ENCODE measurements at places on chromosomes 5 and 9. TPM values are rescaled to one million over a fixed set of nuclear protein-coding genes. Genes with fewer than 3 reads are reported as not detected.

The TAF11L10 gene
- not detected for polyA plus RNA-seq

The MATR3 gene
- polyA plus RNA-seq, result 163 TPM

The C5orf52 gene
- polyA plus RNA-seq, result not detected

The NPR2 gene
- 30.6 TPM for polyA plus RNA-seq

The TPPP gene
- 17.5 TPM for polyA plus RNA-seq

The RC3H2 gene
- 14.5 TPM for polyA plus RNA-seq

The ECSCR gene
- 51.4 TPM for polyA plus RNA-seq

The EIF4E1B gene
- not detected for polyA plus RNA-seq

The GRM6 gene
- not detected for polyA plus RNA-seq

DNA sequence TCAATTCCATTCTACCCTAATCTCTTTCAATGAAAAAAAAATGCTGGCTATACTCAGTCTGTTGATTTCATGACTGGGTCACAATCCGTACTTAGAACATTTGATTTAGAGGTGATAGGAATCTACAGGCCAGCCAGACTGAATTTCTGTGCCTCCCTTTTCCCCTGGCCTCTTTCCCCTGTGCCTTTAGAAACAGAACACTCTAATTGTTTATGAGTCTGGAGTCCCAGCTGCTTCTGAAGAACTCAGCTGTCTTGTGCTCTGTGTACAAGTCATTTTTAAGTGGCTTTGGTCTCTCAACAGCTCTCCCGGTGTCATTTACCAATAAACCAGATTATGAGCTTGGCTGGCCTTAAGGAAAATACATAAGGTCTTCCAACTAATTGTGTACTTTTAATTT lies 94.1 kb upstream of the ITGA2 start:
- DNase-seq, result peak; percentile 64

GRCh38 chr5:162067655-162068411 lies at the start of gene GABRG2:
TSS of gene GABRG2 (plus strand) at chr5:162067773. CDS start at chr5:162068000, 227 bp downstream.
- no peak for DNase-seq

DNA sequence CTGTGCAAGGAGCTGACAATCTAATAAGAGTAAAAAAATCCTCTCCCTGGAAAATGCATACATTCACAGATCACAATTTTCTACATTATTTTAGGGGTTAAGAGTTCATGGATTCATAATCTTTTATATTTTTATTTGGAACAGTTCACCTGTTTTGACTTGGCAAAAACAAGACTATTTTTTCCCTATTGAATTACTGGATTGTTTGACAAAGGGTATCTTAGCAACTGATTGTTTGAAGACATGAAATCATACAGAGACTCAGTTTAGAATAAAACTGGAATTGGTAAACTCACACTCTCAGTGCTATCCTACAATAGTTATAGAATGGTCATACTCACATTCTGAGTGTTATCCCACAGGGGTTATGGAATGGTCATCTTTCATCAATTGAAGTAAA lies 358.2 kb upstream of the PTGER4 start:
- DNase-seq, result no peak

DNA sequence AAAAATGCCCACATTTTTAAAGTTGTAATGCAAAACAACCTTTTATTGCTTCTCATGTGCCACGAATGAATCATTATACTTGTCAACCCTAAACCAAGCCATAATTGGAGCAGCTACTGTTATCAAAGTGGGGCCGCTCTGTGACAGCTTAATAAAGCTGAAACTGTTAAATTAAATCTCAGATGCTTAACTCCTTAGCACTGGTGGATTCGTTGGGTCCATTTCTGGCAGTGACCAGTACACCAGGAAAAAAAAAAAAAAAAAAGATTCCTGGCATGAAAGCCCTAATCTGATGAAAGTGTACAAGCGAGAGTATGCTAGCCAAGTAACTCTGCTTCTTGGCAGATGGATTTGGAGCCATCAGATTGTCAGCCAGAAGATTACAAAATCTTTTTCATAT lies 164.8 kb downstream of the ZSWIM6 start:
- DNase-seq, result no peak

DNA sequence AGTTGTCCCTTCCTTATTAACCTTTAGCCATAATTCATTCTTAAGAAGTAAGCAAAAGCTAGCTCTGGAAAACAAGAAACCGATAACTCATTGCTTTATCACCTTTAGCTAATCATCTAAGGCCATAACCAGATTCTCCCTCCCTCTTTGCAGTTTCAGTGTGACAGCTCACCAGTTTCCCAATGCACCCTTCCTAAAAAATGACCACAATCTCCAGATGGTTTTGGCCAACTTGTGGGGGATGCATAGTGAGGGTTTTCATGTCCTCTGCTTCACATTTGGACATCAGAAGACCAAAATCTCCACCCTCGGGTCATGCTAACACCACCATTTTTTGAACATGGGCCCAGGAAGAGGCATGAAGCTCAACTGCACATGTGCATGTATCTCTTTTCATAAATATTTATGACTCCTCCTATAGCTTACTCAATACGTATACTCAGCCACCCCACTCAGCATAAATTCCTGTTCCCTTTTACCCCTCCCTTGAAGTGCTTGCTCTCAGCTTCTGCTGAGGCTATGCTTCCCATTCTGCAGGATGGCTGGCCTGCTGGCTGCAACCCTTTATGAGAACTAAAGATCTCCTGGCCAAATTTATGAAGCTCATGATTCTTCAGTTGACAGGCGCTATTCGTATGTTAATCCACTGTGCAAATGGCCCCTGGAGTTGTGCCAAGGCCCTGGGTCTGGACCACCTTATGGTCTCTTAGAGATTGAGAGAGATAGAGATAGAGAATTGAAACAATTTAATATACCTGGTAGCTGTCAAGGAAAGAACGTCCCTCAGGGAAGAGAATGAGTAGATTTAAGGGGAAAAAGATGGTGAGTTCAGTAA lies 14.8 kb downstream of the PPP3R2 start:
- no peak for DNase-seq

DNA sequence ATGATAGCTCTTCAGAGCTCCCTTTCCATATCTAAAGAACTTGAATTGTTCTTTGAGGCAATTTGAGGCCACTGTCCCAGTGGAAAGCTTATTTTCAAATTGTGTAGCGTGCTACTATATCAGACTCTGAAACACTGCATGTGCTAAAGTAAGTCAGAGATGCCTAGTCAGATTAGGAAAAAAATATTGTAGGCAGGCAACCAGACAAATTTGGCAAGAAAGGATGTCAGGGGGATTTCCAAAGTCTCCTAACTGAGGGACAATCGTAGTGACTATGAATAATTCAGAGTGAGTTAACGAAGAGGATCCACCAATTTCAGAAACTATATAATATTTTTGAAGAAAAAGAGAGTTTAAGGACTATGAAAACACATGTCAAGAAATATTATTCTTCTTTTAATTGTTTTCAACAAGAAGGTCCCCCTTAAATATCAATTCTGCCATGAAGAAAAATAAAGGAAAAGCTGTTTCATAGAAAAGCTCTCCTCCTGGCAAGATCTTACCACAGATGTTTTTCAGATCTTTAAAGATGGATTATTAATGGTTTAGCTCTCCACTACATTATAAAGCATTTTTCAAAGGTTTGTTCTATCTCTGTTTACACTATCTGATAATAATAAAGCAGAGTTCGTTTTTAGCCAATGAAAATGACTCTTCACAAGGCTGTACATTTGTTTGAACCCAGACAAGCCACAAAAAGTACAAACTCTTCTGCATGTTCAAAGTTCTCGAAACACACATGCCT lies 273.5 kb upstream of the PTGER4 start:
- no peak for DNase-seq

DNA sequence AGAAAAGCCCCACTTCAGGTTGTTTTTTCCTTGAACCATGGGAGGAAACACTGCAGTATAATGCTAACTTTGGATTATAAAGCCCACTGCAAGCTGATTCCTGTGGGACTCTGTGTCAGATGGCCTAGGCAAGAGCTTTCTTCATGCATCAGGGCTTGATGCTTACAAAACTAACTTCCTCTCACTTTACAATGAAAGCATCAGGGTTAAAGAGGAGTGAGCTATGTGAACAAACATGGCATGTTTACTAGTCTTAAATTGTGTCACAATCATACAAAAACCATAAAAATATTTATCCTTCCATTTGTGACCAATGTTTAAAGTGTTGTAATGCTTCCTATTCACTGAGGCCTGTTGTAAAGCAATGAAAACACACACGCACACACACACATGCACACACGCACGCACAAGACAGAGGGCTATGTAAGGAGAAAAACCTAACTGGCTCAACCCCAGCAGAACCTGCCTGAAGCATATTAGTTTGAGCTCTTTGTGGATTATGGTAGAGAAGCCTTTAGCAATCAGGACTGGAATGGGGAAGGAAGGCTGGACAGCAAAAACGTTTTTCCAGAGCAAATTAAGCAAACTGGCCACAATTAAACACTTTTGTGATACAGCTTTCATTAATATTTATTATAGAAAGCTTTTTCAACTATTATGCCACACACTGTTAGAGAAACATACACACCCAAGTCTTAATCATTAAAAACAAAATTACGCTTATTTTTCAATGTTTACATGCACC lies 122.2 kb downstream of the AUH start:
- DNase-seq, result no peak

- DNase-seq, result no peak
Observed at GRCh38 chr5:133119233-133119711, 67.5 kb downstream of the HSPA4 start.

DNA sequence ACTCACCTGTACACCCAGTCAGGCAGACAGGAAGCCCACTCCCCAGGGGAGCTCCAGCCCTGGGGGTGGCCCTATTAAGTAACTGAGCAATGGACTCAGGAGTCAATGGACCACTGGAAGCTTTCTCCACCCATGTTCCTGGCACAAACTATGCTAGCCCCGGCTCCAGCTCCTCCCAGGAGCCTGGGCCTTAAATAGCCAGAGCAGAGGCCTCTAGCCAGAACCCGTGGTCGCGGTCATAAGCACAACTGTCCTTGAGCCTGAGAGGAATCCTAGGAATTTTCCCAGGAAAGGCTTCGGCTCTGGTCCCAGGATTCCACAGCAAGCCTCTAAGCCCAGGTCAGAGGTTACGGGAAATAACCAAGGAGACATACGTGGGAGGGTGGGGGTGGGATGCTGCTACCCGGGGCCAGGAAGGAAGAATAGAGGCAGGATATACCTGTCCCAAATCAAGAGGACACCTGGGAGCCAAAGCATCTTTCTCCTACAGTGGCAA lies 5.5 kb downstream of the SEPTIN8 start:
- no peak for DNase-seq

- DNase-seq, result no peak
Observed at GRCh38 chr5:34928267-34928666, 1.1 kb upstream of the DNAJC21 start.

GRCh38 chr9:6645355-6646292 lies at the start of gene GLDC:
TSS of gene GLDC (minus strand) at chr9:6645729. CDS start at chr9:6645499, 230 bp downstream.
- no peak for DNase-seq

DNA sequence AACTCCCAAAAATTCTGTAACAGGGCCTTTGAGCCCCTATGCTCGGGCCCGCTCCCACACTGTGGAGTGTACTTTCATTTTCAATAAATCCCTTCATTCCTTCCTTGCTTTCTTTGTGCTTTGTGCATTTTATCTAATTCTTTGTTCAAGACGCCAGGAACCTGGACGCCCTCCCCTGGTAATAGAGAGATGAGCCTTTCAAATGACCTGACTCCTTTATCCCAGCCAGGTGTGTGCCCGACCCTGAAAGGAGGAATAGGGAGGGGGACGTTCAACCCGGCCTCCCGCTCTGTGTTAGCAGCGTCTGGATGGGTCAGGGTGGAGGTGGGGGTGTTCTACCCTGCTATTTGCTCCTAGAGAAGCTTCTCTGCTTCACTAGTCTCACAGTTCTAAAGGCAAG lies 53.9 kb downstream of the FXN start:
- DNase-seq, result no peak
